ENCODE measurements at places on chromosomes 2 and 18. TPM values are rescaled to one million over a fixed set of nuclear protein-coding genes. Genes with fewer than 3 reads are reported as not detected.

DNA sequence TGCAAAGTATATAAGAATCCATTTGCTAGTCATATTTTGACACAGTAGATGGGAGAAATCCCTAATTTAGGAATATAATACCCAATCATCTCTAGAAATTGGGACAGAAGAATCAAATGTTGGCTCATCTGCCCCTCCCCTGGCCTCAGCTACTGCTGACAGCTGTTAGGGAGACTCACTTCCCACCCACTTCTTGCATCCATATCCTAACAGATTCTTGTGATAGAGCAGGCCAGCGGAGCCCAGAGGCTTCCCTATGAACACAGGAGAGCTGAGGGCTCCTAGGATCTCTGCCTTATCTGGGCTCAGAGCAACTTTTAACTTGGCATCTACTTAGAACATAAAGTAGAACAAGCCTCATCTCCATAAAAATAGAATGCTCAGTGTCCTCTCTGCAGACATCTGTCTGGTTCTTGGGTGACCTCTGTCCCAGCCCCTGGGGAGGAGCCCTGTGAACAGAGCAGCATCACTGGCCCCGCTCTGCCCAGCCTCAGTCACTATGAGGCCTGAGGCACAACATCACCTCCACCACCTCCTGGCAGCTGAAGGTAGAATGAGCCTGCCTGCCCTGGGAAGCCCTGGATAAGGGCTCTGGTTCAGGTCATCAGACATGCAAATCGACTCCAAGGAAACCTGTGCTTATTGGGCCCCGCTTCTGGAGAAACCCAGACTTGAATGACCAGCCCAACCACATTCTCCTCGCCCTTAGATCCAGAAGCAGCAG, 229.7 kb downstream of the ANKRD36B start:
- no peak overlapping the region for H3K4me3 ChIP-seq
- H3K27me3 ChIP-seq, result no peaks in the 10 kb centered on the region
- H3K27ac ChIP-seq, result no peak overlapping the region
- H3K36me3 ChIP-seq, result no peaks in the 10 kb centered on the region
- H3K4me1 ChIP-seq, result no peaks in the 10 kb centered on the region

The DSG1 gene
- 28.3 TPM for total RNA-seq

DNA sequence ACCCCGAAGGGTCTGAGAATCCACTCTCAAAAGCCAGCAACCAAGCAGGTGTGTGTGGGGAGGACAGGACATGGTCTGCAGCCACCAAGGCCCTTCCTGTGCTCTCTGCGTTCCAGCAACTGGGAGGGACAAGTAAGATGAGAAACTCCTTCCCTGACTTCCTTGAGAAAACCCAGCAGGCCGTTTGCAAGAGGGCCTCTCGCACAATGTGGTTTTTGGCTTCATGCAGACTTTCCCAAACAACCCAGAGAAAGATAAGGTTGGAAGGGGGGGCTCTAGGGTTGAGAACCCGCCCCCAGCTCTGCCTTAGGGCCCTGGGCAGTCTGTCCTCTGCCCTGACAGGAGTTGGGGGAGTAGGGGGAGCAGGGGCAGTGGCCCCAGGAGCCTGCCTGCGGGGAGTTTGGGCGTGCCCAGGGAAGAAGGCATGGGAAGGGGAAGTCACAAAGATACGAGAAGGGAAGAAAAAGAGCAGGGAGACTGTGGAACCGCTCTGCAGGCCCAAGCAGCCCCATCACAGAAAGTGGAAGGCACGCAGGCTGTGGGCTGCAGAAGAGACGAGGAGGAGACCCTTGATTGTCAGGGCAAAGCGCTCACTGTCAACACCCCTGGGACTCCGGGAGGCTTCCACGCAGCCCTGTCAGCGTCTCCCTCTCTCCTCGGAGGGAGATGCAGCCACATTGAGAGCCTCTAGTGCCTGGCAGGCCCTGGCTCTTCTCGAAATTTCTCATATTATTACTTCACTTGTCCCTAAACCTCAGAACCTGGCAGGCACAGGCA, 99.8 kb downstream of the SMAD7 start:
- H3K36me3 ChIP-seq, result no peaks in the 10 kb centered on the region
- no peaks in the 10 kb centered on the region for H3K27me3 ChIP-seq
- no peak overlapping the region for H3K27ac ChIP-seq
- no peak for DNase-seq
- H3K4me1 ChIP-seq, result peaks cover 35% of the 10 kb centered on the region

DNA sequence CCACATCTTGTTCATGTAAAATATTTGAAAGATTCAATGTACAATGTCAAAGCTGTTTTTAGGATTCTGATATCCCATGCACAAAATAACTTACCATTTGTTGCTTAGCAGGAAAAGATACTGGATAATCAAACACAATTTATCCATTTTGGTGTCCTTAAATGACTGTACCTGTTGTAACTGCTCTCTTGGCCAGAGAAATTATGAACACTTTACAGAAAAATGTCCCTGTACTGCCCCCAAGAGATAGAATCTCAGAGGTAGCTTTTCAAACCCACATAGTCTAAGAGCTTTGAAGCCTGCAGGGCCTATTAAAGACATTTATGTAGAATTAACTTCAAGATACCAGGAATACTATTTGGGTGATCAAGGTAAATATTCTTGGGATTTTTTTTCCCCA, 12.2 kb upstream of the ME2 start:
- H3K36me3 ChIP-seq, result no peaks in the 10 kb centered on the region
- no peaks in the 10 kb centered on the region for H3K27me3 ChIP-seq
- no peak overlapping the region for H3K27ac ChIP-seq
- no peak overlapping the region for H3K4me3 ChIP-seq
- DNase-seq, result no peak

The EGR4 gene
- 0.26 TPM for total RNA-seq

The NT5C1B gene
- total RNA-seq, result not detected

GRCh38 chr2:45153121-45153520, 143.9 kb upstream of the SIX2 start:
- no peaks in the 10 kb centered on the region for H3K4me1 ChIP-seq
- H3K4me3 ChIP-seq, result no peak overlapping the region
- H3K27ac ChIP-seq, result no peak overlapping the region
- peaks cover 12% of the 10 kb centered on the region for H3K27me3 ChIP-seq

The ARHGAP25 gene
- 3.5 TPM for total RNA-seq

DNA sequence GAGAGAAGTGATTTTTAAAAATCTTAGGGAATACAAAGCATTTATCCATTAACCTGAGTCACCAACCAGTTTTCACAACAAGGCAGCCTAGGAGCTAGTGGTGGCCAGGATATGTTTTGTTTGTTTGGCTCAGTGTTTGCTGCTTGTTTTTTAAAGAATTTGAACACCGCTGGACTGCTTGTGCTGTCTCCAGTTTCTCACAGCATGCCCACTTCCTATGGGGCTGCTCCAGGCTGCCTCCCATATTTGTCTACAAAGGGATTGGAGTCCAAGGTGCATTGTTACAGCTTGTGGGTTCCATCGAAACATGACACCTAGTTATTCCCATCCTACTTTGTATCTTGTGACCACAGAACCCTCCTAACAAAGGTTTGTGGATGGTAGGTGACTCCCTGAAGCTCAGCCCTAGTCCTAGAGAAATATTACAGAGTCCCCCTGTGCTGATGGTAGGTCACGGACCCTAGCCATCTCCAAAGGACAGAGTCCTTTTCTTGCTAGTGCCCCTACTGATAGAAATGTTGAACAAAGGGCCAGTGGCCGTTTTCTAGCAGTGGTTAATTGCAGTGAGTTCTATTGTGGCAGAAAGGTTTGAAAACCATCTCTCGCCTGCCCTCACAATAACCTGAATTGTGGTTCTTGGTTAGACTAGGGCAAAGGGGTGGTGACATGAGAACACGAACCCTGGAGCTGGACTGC, 23.2 kb downstream of the GPR39 start:
- H3K27me3 ChIP-seq, result no peaks in the 10 kb centered on the region
- no peaks in the 10 kb centered on the region for H3K36me3 ChIP-seq
- no peak overlapping the region for H3K4me3 ChIP-seq
- no peak overlapping the region for H3K27ac ChIP-seq

- no peak overlapping the region for H3K27ac ChIP-seq
- H3K27me3 ChIP-seq, result no peaks in the 10 kb centered on the region
- no peak for DNase-seq
Measured at GRCh38 chr2:135021618-135022017, 25.6 kb downstream of the MAP3K19 start.

GRCh38 chr18:75418293-75419005, 9.1 kb downstream of the SMIM21 start:
- H3K27me3 ChIP-seq, result no peaks in the 10 kb centered on the region
- no peak for DNase-seq
- no peak overlapping the region for H3K4me3 ChIP-seq
- H3K36me3 ChIP-seq, result no peaks in the 10 kb centered on the region

DNA sequence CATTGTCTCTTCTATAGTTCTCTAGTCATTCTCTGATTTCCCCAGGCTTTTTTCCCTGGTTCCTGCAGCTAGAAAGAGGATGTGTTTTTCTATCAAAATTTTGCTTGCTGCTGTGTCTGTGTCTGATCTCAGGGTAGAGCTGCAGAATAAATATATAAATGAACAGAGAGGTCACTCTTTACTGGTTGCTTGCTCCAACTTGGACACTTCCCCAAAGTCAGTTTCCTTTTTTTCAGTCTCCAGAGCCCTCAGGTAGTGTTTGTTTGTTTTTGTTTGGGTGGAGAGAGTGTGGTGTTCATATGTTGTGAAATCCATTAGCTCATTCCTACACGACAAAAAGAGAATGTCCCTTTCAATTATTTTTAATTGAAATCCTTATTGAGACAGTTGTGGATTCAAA, 85.8 kb downstream of the CERS6 start:
- no peak overlapping the region for H3K27ac ChIP-seq
- no peaks in the 10 kb centered on the region for H3K36me3 ChIP-seq
- no peak for DNase-seq
- H3K4me3 ChIP-seq, result no peak overlapping the region
- H3K4me1 ChIP-seq, result peaks cover 5% of the 10 kb centered on the region

DNA sequence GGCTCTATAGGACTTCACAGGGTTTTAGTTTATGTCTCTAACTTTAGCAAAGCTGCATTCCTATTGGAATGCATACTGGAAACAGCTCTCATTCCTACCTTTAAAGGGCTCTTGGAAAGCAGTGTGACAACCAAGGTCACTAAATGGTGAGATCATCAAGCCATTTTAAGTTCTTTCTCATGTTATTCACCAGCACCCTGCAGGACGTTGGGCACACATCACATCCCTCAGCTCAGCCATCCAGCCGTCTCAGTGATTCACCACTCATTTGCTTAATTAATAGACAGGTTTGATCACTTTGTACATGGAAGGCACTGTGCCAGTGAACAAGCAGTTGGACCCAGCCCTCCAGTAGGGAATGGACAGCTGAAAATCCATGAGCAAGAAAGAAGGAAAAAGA, 32.2 kb upstream of the RBM44 start:
- H3K36me3 ChIP-seq, result peaks cover 96% of the 10 kb centered on the region
- H3K27me3 ChIP-seq, result no peaks in the 10 kb centered on the region
- no peak overlapping the region for H3K27ac ChIP-seq
- peaks cover 6% of the 10 kb centered on the region for H3K4me1 ChIP-seq
- H3K4me3 ChIP-seq, result no peak overlapping the region

- H3K4me1 ChIP-seq, result peaks cover 88% of the 10 kb centered on the region
- H3K4me3 ChIP-seq, result peak overlapping the region; percentile 99
- H3K27me3 ChIP-seq, result no peaks in the 10 kb centered on the region
- peak; percentile 15 for DNase-seq
- peak overlapping the region; percentile 91 for H3K27ac ChIP-seq
- peaks cover 37% of the 10 kb centered on the region for H3K36me3 ChIP-seq
Measured at GRCh38 chr18:79949697-79950487, 1.6 kb downstream of the SLC66A2 start.

DNA sequence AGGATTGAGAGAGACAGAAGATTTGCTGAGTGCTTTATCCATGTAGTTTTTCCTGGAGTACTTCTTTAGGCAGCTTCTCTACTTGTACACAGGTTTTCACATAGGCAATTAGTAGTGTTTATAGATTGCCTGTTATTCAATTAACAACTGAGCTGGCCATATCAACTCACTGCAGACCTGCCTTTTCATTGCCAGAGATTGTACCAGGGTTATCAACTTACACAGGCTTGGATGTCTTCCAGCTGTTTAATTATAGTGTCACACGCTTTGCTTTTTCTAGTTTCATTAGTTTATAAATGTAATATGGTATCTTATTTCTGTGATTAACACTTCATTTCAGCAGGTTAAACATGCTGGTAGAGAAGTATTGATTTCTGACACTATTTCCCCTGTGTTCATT, 125.9 kb downstream of the GPD2 start:
- peaks cover 43% of the 10 kb centered on the region for H3K36me3 ChIP-seq
- H3K27me3 ChIP-seq, result no peaks in the 10 kb centered on the region
- no peak overlapping the region for H3K27ac ChIP-seq
- H3K4me1 ChIP-seq, result no peaks in the 10 kb centered on the region

DNA sequence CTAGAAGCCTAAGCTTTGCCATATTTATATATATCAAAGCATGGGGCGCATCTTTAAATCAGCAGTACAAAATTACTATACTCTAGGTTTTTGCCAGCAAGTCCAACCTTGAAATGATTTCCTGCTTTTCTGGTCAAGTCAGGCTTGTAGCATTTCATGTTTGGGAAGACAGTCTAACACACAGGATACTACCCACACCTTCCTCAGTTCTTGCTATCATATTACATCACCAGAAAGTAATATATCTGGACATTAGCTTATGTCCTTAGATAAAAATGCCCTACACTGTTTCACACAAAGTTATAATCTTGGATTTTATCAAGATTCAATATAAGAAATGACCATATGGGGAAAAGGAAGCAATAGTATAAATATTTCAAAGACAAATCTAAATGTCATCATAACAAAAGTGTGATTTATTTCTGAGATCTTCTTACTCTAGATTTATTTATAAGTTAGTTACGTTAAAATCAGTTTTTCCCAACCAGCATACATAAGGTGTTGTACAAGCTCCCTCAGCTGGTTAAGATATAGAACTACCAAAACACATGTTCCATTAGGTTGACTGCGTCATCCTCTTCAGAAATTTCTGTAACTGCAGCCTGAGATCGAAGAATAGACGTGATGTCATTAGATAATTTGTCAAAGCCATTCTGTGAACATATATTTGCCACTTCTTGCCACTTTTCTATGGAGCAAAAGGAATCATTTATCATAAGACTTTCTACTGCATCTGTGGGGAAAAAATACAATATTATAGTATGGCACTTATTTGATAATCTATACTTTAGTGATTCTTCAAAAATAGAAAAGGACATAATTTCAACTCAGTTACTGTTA, 56.6 kb downstream of the CLHC1 start:
- DNase-seq, result no peak
- H3K36me3 ChIP-seq, result no peaks in the 10 kb centered on the region
- H3K4me1 ChIP-seq, result peaks cover 21% of the 10 kb centered on the region
- no peak overlapping the region for H3K4me3 ChIP-seq

- H3K27ac ChIP-seq, result no peak overlapping the region
- H3K27me3 ChIP-seq, result no peaks in the 10 kb centered on the region
- DNase-seq, result no peak
- no peak overlapping the region for H3K4me3 ChIP-seq
- H3K36me3 ChIP-seq, result no peaks in the 10 kb centered on the region
- no peaks in the 10 kb centered on the region for H3K4me1 ChIP-seq
Measured at GRCh38 chr18:5620289-5620688, 76.5 kb upstream of the EPB41L3 start.

All from esophagus squamous epithelium (tissue), 5 donors.